Myocyte (in vitro differentiated cells): ENCODE measurements at places on chromosomes 13 and 19. TPM values are rescaled to one million over a fixed set of nuclear protein-coding genes. Genes with fewer than 3 reads are reported as not detected.

Gene SHANK1
- 32.3 and 38.1 TPM in 2 replicates for total RNA-seq

Gene PDX1
- not detected in 2 replicates for total RNA-seq

Gene ZDHHC20
- 39.8 and 44.9 TPM in 2 replicates for total RNA-seq

Gene VSTM2B
- not detected in 2 replicates for total RNA-seq

Gene NPAS1
- total RNA-seq: 1.7 and 2.0 TPM in 2 replicates

Gene SERPINE3
- not detected in 2 replicates for total RNA-seq

Gene MISP3
- total RNA-seq: 2.7 and 3.0 TPM in 2 replicates

Gene B3GNT3
- not detected in 2 replicates for total RNA-seq

Gene ZNF560
- total RNA-seq: not detected in 2 replicates

Gene PSPN
- total RNA-seq: 0.91 and 2.9 TPM in 2 replicates

Gene PIH1D1
- 53.7 and 59.3 TPM in 2 replicates for total RNA-seq

Gene BAX
- total RNA-seq: 59.7 and 78.0 TPM in 2 replicates

Gene PTOV1
- 161 and 176 TPM in 2 replicates for total RNA-seq

Gene GAS6
- total RNA-seq: 169 and 172 TPM in 2 replicates

Gene MYO16
- total RNA-seq: 0.03 TPM in 1 of 2 replicates, not detected in the other

Gene CABP5
- not detected in 2 replicates for total RNA-seq

Gene SMIM24
- not detected in 2 replicates for total RNA-seq

Gene MCEMP1
- total RNA-seq: not detected in 2 replicates

Gene TMEM38A
- total RNA-seq: 128 and 135 TPM in 2 replicates

Gene PINLYP
- total RNA-seq: 0.94 TPM in 1 of 2 replicates, not detected in the other

Gene OR7A5
- 0.21 and 0.67 TPM in 2 replicates for total RNA-seq

Gene ZNF440
- total RNA-seq: 6.5 and 6.9 TPM in 2 replicates

Gene MICOS13
- 90.2 and 123 TPM in 2 replicates for total RNA-seq

Gene TDRD3
- total RNA-seq: 18.8 and 20.3 TPM in 2 replicates

Gene TNFSF13B
- total RNA-seq: 1.8 and 2.5 TPM in 2 replicates

Gene SIGLEC8
- total RNA-seq: not detected in 2 replicates

Gene PSG3
- total RNA-seq: not detected in 2 replicates

Gene SLC1A6
- not detected in 2 replicates for total RNA-seq

Gene MEF2B
- not detected in 2 replicates for total RNA-seq

Gene LGALS7
- not detected in 2 replicates for total RNA-seq

Gene ZNF541
- total RNA-seq: 0.08 TPM in 1 of 2 replicates, not detected in the other
